ENCODE measurements at places on chromosomes 1 and 21.

DNA sequence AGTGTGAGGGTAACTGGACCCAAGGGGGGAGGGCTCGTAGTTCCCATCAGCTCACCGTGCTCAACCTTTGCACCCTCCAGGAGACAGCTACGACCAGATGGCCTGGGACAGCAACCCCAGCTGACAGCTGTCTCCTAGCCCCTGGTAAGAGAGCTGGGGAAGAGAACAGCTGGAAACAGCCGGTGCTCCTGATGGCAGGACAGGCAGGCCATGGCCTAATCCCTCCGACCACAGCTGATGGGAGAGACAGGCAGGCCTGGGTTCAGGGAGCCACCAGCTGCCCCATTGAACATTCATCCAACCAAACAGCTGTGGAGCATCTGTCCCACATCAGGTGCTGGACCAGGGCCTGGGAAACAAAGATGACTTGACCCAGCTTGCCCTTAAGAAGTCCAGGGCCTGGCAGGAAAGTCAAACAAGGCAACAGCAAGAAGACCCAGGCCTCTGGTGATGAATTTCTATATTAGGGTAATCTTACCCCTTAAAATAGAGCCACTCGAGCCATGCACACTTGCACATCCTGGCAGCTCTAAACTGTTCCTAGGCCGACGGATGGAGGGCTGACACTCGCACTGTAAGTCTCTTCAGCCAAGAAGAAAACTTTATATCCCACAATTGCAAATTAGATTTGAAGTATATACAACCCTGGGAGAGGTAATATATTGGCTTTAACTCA, 12.2 kb downstream of the OLFML2B start:
- no peak for DNase-seq

- DNase-seq: no peak
Measured at GRCh38 chr1:96968983-96969382, 247.4 kb downstream of the PTBP2 start.

DNA sequence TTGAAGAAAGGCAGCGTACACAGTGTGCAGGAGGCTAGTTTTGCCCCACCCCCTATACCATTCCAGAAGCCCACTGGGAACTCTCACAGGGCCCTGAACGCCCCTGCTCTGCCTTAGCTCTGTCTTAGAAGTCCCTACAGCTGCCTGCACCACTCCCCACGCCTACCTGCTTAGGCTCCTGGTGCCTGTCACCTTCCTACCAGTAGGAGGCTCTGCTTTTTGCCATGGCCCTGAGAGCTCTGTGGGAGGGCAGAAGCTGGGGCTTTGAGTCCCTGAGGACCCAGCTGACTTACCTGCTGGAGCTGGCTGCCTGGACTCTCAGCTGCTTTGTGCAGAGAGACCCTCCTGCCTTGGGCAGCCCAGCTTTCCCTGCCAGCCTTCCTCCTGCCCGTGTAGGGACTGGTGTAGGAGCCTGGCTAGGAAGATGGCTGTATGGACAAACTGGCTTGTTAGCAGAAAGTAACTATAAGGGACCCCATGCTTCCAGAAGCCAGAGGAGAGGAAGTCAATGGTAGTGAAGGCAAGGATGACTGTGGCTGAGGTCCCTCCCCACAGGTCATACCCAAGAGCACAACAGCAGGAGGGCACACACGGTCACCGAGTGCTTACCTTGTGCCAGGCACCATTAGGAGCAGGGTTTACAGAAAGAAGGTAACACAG, 9.8 kb upstream of the CELSR2 start:
- no peak for DNase-seq

- DNase-seq: no peak
Measured at GRCh38 chr1:14897547-14897946, 256.0 kb upstream of the TMEM51 start.

DNA sequence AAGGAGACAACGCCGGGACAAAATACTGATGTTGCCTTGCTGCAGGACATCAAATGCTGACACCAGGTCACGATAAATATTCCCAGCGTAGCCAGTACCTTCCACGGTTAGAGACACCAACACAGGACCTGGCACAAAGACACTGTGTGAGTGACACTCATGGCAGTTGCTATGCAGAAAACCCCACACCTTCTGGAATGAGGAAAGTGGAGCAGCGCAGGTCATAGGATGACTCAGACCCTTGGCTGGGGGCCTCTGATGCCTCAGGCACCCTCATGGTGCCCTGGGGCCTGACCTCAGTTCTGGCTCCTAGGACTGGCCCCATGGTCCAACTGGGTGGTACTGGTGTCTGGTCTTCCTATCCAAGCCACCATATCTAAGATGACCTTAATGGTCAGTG, 7.0 kb downstream of the DCST2 start:
- DNase-seq: no peak

GRCh38 chr1:106223213-106223612, 833.3 kb upstream of the PRMT6 start:
- DNase-seq: no peak

GRCh38 chr1:40792036-40792435, 8.4 kb downstream of the KCNQ4 start:
- no peak for DNase-seq

DNA sequence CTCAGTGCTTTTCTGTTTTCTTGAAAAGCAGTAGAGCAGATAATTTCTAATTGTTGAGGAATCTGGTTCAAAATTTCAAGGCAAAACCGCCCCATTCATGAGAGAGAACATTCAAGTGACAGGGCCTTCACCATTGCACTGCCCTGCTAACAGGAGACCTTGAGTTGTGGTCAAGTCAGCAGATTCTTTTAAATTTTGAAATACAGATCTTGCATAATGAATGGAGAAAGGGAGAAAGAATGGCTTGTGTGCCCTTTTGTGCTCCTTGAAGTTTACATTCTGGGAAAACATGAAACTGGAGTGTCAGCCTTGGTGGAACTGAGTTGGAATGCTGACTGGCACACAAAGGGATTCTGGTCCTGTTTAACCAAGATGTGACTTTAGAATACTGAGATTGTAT, 164.5 kb upstream of the UBE2U start:
- DNase-seq: no peak

- no peak for DNase-seq
Measured at GRCh38 chr1:42340901-42341300, 5.9 kb upstream of the FOXJ3 start.

DNA sequence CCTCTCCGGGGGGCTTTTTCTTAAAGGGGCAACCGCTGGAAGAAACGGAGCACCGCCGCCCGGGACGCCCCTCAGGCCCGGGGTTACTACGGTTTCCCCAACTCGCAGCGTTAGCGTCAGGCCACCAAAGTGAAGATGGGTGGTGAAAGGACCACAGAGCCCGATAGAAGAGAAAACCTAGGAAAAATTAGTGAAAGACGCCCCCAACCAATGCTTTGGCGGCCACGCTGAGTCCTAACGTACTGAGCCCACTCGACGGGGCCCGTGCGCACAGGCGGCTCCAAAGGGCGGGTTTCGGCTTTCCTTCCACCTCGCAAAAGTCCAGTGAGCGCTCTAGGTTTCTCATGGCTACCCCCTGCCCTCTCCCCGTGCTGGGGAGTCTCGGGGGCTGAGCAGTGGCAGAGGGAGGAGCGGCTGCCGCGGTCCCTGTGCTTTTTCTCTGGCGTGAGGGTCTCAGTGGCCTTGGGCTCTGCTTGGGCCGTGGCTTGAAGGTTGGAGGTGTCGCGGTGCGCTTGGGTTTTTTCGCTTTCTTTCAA, 12.2 kb upstream of the SPEN start:
- no peak for DNase-seq

GRCh38 chr21:45411810-45412206, 6.8 kb downstream of the COL18A1 start:
- DNase-seq: no peak

- no peak for DNase-seq
Measured at GRCh38 chr1:237527761-237528160, 363.0 kb downstream of the ZP4 start.

DNA sequence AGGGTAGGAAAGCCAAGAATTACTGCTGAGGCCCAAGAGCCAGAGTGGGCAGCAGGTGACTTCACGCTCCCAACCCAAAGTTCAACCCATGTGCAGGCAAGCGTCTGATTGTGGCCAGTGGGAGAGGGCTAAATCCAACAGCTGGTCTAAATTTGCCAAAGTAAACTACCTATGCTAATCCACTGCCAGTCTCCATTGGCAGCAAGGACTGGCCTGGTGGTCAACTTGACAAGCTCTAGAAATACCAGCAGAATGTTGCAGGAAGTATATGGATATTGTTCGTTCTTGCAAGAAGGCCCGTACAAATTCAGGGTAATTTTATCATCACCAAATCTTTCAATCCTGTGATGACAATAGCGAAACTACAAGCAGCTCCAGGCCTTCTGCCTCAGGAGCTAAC, 1.5 kb downstream of the TMEM63A start:
- DNase-seq: no peak

GRCh38 chr1:211210052-211210451, 49.1 kb upstream of the RCOR3 start:
- DNase-seq: no peak

DNA sequence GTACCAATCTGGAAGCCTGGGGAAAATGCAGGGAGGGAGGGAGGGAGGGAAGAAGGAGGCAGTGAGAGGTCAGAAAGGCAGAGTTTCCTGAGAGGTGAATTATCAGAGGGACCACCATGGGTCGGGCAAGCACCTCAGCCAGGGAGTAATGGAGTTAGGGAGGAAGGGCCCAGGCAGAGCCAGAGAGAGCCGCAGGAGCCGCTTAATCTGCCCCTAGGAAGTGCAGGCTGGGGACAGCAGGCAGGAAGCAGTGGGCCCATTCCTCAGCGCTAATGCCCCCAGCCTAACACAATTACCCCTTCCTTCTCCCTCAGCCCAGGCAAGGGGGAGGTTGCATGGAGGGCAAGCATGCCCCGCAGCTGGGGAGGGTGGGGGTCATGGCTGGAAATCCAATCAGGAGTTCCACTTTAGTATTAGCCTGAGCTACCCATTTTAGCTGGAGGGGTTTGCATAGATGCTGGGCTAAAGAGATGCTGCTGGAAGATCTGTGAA, 109.0 kb downstream of the TMEM53 start:
- DNase-seq: no peak
